ENCODE measurements at places on chromosomes 5 and 9. TPM values are rescaled to one million over a fixed set of nuclear protein-coding genes. Genes with fewer than 3 reads are reported as not detected.
A peak's percentile ranks its signal among the peaks of the same experiment; 100 is the strongest.

GRCh38 chr9:114176624-114177291, 21.4 kb downstream of the COL27A1 start:
- peak; percentile 9 for DNase-seq

GRCh38 chr5:132277256-132277655, 16.9 kb upstream of the SLC22A4 start:
- no peak for DNase-seq

DNA sequence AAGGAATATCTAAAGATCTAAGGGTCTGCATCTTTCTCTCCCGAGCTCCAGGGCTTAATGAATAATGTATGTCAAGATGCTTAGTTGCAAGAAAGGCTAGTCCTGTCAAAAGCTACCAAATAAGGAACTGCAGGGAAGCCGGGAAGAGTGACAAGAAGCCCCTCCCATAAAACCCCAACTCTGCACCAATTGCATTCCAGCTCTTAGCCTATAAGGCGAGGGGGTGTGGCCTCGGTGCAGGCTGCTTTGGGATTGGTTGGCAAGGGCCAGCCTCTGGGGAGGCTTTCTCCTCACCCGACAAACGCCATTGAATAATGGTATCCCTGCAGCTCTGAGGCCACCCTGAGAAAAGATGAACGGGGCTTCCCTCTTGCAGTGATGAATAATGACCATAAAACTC, 416.9 kb downstream of the RAB3C start:
- DNase-seq = no peak

GRCh38 chr5:124278636-124279035, 467.8 kb downstream of the ZNF608 start:
- DNase-seq = no peak

- DNase-seq = no peak
These were observed 1603.0 kb upstream of the C9orf72 start for GRCh38 chr9:29176231-29176630.

GRCh38 chr9:100884518-100884917, 144.0 kb upstream of the PLPPR1 start:
- no peak for DNase-seq

The ZNG1C gene
- total RNA-seq = 16.7 TPM

The BARX1 gene
- total RNA-seq = not detected

DNA sequence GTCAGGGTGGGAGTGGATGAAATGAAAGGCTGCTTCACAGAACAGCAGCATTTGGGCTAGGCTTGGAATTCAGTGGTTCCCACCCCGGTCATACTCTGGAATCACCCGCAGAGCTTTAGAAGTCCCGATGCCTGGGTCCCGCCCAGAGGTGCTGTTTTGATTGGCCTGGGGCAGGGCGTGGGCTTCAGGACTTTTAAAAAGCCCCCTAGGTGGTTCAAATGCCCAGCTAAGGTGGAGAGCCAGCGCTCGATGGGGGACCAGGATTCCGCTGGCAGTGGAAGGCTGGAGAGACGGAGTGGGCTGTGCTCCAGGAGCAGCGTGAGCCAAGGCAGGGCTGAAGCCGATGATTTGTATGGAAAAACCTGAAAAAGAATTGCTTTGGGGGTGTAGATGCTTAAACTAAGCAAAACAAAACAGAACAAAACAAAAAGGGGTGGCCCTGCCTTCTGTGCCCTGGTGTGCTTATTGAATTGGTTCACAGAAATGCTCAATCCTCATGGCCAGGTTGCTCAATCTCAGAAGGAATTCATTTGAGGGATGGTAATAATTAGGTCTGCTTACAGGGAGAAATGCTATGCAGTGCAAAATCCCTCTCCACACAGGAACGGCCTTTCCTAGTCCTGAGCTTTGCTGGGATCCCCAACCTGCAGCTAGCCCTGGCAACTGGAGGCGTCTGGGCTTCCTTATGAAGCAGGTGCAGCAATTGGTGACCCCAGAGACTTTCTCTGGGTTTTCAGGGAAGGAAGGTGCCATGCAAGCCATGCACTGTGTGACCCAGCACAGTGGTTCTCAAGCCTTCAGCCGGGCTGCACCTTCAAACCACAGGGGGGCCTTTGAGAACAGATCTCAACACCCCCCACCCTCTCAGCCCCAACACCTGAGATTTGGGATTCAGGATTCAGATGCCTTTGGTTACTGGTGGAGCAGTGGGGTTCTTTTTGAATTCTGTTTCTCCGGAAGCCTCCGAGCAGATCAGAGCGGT, 174.0 kb upstream of the ZNF618 start:
- DNase-seq = no peak

The HK3 gene
- total RNA-seq = 16.9 TPM

DNA sequence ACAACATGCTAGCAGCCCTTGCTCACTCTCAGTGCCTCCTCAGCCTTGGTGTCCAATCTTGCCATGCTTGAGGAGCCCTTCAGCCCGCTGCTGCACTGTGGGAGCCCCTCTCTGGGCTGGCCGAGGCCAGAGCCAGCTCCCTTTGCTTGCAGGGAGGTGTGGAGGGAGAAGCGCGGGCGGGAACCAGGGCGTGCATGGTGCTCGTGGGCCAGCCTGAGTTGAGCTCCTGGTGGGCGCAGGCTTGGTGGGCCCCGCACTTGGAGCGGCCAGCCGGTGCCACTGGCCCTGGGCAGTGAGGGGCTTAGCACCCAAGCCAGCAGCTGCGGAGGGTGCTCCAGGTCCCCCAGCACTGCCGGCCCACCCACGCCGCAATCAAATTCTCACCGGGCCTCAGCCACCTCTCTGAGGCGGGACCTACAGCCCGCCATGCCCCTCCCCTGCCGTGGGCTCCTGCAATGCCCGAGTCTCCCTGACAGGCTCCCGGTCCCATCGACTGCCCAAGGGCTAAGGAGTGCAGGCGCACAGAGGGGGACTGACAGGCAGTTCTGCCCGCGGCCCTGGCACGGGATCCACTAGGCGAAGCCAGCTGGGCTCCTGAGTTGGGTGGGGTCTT, 333.5 kb downstream of the KCNN2 start:
- no peak for DNase-seq

- no peak for DNase-seq
These were observed 23.3 kb downstream of the AK8 start for GRCh38 chr9:132854832-132855231.

The C5orf46 gene
- 1.9 TPM for total RNA-seq

The DNAJA1 gene
- 71.8 TPM for total RNA-seq

GRCh38 chr5:122306461-122306860, 5.6 kb upstream of the SNCAIP start:
- no peak for DNase-seq

- DNase-seq = no peak
These were observed 740.1 kb upstream of the FAM174A start for GRCh38 chr5:99795031-99795430.

The CD274 gene
- total RNA-seq = 3.5 TPM

DNA sequence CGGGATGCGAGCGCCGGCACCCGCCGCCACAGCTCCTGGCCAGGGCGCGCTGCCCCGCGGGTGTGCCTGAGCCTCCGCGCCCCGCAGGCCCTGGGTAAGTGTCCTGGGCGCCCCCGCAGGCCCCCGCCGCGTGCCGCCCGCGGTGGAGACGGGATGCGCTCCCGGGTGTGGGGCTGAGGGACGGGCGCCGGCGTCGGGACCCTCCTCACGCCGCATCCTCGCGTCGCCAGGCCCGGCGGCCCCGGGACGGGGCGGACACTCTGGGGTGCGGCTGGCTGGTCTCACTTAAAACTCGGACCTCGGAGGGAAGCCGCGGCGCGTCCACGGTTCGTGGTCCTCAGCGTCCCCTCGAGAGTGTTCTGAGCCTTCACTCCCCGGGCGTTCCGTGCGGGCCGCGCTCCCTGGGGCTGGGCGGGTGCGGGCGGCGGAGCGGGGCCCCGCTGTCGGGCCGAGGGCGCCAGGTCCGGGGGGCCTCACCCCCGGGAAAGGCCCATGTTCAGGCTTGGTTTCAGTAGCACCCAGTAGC, 275 bp downstream of the AHRR start:
- DNase-seq = no peak

- DNase-seq = no peak
These were observed 24.4 kb upstream of the TRIO start for GRCh38 chr5:14118551-14119320.

DNA sequence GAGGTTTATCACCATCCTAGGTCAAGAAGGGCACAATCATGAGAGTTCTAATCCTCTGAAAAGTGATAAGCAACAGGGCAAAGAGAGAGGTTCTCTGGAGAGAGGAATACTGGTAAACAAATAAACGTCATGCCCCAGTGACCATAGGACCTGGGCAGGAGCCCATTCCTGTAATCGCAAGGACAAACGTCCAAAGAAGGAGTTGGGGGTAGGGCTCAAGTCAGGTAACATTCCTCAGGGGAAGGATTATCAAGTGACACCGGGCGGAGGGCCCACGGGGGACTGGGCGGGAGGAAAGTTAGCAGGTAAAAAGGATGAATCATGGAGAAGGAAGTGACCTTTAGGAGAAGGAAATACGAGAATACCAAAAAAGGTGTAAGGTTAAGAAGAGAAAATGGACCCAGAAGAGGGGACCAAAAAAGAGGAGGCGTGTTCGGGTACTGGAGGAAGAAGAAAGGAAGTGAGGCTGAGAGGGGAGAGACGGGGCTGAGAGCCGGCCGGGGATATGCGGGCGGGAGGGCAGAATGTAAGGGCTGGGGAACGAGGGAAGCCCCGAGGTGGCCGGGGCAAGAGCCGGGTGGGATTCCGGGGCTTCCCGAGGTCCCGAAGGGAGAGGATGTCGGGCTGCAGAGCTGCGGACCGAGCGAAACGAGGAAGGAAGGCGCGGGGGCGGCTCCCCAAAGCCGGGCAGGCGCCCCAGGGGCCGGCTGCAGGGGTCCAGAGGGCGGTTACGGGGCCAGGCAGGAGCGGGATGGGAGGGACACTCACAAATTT, 583 bp downstream of the DIAPH1 start:
- peak; percentile 90 for DNase-seq

GRCh38 chr9:114732823-114733222, 50.8 kb upstream of the TEX48 start:
- DNase-seq = no peak

DNA sequence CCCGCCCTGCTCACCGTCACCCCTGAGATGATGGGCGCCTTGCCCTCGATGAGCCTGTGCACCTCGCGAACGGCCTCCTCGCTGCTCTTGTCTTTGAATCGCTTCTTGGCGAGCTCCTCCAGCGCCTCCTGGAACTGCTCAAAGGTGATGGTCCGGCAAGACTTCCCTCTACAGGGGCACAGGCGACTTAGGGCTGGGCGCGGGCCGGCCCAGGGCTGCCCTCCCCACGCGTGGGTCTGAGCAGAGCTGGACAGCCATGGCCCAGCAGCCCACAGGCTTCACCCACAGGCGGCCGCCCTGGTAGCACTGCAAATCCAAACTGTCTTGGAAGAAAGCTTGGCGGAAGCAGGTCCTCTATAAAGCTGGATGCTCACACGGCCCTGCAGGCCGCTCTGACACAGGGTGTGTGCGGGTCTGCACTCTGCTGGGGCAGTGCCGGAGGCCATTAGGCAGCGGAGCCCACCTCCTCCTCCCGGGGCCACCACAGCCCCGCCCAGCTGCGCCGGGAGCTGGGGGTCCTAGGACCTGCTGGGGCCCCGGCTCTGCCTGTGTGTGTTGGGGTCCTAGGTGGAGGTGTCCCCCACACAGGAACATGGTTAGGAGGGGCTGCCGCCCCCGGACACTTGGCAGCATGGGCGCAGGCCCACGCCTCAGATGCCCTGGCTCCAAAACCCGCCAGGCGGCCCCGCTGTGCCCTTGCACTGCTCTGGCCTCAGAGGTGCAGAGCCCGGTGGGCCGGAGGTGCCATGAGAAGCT, 27.0 kb downstream of the TPPP start:
- DNase-seq = peak; percentile 80

The QSOX2 gene
- 6.6 TPM for total RNA-seq

DNA sequence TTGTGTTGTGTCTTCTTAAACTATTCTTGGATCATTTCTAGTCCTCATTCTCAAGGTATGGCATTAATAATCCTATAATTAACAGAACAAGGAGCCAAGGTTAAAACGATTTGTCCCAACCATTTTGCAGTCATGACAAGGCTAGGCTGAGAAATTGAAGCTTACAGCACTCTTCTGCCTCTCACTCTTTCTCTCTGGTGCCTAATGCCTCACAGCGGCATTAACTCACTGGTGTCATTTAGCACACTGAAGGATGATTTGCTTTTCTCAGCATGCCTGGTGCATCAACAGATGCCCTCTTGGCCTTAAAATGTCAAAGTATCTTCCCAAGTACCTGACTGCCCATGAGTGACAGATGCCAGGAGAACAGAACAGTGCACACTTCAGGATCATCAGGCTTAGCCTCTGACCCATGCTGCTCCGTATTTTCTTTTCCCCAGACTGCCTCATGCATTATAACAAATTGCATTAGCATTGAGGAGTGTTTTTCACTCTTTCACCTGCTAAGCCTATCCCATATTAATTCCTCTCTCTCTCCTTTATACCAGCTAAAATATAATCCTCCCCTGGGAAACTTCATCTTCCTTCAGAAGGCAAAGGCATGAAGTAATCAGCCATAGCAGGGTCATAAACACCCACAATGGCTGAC, 61.1 kb upstream of the SV2C start:
- no peak for DNase-seq

Data from posterior vena cava (tissue), 2 donors.